T-helper 22 cell (primary cell): ENCODE measurements at places on chromosomes 12 and 14.

DNA sequence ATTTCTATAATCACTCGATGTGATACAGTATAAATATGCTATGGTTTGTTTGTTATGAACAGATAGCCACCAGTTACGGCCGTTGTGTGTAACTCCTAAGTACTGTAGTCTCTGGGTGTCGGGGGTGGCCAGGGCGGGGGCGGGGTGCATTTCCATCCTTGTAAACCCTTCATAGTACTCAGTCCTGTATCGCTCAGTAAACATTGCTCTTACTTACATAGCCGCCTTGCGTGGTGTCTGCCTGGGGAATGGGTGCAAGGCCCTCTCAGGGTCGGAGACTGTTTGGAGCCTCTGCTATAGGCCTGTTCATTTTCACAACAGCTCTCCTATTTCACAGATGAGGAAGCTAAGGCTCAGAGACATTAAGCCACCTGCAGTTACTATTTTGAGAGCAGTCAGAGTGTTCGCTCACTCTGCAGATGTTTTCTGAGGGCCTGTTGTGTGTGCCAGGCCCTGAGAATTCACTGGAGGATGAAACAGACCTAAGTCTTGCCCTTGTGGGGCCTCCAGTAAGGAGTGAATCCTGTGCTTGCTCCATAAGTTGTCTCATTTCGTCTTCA, 42.5 kb downstream of the JDP2 start:
- DNase-seq: no peak

GRCh38 chr12:92557422-92557724, 145.4 kb upstream of the PLEKHG7 start:
- DNase-seq: no peak

DNA sequence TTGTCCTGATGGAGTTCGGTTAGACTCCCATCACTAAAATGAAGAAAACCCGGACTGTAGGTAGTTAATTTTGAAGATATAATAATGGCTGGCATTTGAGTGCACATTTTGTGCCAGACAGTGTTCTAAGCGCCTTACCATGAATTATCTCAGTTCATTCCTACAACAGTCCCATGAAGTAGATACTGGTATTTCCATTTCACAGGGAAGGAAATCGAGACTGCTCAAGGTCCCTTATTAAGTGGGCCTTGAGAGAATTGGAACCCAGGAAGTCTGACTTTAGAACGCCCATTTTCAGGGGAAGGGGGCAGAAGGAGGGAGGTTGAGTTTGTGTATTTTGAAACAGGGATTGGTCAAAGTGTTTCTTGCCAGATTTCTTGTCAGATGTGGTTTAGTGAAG, 855 bp downstream of the MNAT1 start:
- DNase-seq: no peak

GRCh38 chr14:101849125-101849524, 87.6 kb downstream of the PPP2R5C start:
- no peak for DNase-seq

- DNase-seq: no peak
These were observed 72.2 kb downstream of the FBXW8 start for GRCh38 chr12:116982791-116983411.

DNA sequence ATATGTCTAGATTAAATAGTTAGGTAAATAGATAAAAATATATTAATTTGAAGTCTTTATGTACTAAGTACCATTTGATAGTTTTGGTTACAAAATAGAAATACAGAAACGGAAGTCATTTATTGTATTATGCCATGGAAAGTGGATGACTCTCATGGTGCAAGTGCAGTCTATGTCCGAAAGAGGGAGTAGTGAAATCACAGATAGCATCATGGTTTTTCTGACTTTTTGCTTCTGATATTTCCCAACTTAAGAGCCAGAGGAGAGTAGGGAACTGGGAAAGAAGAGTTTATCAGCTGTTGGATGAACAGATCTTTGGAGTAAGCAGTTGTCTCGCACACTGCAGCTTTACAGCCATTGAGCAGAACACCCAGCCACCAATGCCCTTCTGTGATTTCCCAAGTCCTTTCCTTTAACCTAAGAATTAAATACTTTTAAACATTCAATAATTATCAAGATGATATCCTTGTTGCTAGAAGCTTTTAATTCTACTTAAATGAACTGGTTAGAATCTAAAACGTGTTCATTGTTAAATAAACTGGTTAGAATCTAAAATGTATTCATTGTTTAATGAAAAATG, 18.4 kb upstream of the SRGAP1 start:
- no peak for DNase-seq

DNA sequence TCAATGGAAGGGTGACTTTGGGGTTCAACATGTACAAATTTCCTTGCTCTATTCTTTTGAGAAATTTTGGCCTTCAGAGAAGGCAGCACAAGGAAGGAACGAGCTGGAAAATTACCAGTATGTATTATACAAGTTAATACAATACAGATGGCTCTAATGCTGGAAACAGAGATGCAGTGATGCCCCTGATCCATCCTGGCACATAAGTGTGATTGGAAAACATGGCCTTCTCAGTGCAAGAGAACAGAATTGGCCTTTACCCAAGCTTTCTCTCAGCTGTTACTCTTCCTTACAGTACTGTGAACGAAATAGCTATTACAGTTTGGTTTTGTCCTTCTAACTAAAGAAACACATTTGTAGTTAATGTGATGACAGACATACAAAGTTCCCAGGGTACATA, 102.5 kb upstream of the GPHB5 start:
- DNase-seq: no peak

DNA sequence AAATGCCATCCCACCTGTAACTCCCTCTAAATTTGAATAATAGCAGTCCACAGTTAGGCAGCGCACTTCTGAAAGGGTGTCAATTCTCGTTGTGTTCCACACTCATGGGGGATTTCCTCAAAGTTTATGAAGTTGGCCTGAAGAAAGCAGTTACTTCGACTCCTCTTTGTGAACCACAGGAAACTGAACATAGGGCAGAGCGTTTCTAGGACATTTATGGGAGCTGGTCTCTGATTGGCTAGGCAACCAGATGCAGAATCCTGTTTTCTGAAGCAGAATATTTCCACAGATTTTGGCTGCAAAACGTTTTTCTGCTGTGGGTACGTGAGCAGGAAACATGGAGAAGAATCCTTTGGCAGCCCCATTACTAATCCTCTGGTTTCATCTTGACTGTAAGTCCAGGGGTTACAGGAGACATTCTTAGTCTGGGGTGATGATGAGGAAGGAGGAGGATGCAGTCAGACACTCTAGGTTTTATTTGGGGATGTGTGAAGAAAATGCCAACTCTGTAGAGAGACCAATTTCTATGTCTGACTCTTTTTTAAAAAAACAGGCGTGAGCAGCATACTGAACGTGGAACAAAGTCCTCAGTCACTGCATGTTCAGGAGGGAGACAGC, 431.5 kb upstream of the OR4E1 start:
- DNase-seq: no peak

DNA sequence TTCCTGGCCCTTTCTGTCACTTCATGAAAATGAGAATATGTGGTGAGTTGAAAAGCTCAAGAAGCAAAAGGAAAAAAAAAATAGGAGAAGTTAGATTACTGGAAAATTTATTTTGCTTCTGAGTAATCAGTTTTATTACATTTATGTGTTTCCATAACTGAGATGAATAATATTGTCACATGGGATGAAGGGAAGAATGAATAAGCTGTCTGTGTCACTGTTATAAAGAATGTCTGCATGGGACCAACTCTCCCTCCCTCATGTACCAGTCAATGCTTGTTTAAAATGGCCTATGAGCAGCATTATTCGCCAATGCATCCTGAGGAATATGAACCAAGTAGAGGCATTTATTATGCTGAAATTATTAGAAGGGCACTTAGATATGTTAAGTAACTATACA, 246.3 kb downstream of the PRKD1 start:
- DNase-seq: no peak

- DNase-seq: no peak
These were observed 61.4 kb downstream of the SLC16A7 start for GRCh38 chr12:59657266-59657665.

DNA sequence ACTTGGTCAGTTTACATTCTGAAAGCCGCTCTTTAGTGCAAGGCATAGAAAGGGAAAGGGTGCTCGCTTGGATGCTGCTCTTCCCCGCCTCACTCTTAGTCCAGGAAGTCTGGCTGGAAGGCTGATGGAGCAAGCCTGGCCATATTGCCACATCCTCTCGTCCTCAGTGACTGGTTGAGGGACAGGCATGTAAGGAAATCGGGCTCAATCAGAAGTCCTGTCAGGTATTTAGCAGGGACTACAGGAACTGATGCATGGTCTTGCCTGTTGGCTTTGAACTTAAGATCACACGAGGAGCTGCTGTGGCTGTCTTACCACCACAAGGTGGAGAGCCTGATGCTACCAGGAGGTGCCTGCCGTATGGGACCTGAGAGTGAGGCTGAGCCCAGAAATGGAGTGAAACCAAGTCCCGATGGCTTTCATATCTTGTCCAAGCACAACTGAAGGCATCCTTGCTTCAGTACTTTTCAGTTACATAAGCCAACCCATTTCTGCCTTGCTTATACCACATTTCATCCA, 10.7 kb upstream of the C12orf75 start:
- no peak for DNase-seq

DNA sequence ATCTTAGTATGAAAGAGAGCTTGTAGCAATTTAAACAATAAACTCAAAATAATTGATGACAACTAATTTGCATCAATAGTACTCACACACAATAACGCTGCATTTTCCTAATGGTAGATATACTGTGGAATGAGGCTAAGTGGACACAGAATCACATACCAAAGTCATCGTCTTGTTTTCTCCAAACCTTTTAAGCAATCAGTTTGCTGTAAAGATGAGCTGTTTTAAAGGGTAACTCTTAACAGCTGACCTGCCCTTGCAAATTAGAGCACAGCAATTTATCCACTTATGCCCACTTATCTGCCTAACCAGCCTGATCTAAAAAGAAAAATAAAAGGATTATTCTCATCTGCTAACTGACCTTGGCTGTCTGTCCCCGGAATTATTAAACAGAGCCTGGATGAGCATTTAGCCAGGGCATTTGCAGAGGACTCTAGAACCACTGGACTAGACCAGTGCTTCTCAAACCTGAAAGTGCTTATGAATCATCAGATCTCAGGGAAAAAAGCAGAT, 174.3 kb upstream of the BCL2L14 start:
- no peak for DNase-seq

GRCh38 chr12:104353012-104353981, 49.8 kb downstream of the EID3 start:
- no peak for DNase-seq

- DNase-seq: no peak
These were observed 313.4 kb downstream of the AEBP2 start for GRCh38 chr12:19752712-19753111.

DNA sequence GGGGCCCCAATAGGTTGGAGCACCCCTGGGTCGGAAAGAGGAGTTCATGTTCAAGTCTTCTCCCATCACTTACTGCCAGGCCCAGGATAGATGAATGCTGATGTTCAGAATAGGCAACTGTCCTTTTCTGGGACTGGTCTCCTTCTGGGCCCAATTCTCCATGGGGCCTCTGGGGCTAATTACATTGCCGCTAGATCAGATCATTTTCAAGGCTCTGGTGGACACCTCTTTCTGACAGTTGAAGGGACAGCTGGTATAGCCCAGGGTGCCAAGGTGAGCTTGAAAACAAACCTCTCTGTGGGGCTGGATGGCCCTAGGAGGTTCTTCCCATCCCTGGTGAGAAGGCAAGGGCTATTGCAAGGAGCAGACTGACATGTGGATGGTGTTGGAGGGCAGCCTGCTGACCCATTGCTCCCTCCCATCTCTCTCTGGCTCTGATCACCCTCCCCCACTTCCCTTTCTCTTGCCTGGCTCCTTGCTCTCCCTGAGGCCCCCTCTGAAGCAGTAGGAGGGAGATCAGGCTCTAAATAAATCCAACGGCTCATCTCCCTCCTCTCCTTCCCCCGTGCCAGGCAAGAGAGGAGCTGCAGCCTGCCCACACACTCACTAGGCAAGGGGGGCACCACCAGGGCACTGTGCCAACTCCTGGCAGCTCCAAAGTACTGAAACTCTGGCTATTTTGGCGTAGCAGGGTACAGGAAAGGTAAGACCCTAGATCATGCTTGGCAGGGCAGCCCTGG, 1.9 kb downstream of the CACNB3 start:
- DNase-seq: no peak

GRCh38 chr14:76582447-76582846, 178.8 kb upstream of the VASH1 start:
- no peak for DNase-seq

DNA sequence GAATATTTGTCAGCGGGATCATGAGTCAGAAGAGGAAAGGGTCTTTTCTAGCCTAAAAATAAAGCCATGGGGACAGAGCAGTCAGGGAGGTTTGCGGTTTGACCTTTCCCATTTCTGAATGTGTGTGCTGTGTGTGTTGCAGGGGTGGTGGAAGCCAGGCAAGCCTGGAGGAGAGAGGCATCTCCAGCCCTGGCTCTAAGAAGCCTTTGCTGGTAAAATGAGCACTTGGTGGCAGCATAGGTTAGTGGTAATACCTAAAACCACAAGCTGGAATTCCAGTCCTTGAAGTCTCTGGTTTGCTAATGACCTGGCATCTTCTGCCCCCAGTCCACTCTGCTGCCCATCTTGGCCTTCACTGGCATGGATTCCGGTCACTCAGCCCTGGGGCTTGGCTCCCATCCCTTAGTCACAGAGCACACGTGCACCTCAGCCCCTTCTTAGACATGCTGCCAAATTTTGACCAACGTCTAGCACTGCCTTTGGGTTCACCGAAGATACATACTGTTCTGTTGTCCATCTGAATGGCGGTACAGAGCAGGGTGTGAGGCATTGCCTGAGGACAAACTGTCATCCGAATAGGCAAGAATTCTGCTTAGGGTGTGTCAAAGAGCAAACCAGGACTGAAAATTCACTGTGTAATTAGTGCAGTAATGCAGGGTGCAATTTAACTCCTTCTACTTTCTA, 52.7 kb downstream of the KCNA5 start:
- no peak for DNase-seq

DNA sequence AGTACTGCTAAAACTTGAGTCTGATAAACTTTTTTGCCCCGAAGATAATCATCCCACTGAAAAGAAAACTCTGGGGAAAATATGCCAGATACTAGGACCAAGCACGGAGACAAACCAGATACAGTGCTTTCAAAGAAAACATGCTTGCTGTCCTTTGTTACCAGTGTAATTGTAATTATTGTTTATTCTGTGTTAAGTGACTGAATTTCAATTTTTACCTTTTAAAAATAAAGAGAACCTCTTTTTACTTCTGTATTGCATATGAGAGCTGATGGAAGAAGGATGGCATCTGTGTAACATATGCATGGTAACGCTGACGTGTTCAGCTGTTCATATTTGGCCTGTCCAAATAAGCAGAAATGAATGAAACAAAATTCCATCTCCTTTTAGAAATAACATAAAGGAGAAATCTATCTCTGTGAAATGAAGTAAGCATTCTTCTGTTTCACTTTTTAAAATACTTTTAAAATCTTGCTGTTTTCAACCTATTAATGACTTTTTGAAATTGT, 22.5 kb downstream of the SLC35E3 start:
- DNase-seq: no peak
